Kidney tubule cell (primary cell): ENCODE measurements at places on chromosomes 5 and 9.

- DNase-seq: no peak
These were observed 202.8 kb downstream of the CWC27 start for GRCh38 chr5:64971513-64971912.

DNA sequence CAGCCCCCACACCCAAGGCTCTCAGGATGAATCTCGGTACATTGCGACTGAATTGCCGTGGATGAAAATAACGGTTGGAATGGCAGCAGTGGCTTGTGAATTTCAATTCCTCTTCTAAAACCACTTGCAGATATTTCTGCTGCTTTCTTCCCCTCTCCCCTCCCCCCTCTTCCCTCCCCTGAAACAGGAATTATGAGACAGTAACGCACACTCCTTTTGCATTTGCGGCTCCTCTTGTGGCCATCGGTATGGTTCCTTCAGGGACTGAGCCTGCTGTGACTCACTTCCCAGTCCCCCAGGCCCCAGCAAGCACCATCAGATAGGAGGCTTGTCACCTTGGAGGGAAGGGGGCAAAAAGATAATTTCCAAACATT lies 9.7 kb downstream of the DCANP1 start:
- DNase-seq: no peak

GRCh38 chr9:113934829-113935676 lies 58.9 kb downstream of the ZNF618 start:
- DNase-seq: no peak

GRCh38 chr5:96125231-96125891 lies 163.7 kb upstream of the ELL2 start:
- DNase-seq: no peak

DNA sequence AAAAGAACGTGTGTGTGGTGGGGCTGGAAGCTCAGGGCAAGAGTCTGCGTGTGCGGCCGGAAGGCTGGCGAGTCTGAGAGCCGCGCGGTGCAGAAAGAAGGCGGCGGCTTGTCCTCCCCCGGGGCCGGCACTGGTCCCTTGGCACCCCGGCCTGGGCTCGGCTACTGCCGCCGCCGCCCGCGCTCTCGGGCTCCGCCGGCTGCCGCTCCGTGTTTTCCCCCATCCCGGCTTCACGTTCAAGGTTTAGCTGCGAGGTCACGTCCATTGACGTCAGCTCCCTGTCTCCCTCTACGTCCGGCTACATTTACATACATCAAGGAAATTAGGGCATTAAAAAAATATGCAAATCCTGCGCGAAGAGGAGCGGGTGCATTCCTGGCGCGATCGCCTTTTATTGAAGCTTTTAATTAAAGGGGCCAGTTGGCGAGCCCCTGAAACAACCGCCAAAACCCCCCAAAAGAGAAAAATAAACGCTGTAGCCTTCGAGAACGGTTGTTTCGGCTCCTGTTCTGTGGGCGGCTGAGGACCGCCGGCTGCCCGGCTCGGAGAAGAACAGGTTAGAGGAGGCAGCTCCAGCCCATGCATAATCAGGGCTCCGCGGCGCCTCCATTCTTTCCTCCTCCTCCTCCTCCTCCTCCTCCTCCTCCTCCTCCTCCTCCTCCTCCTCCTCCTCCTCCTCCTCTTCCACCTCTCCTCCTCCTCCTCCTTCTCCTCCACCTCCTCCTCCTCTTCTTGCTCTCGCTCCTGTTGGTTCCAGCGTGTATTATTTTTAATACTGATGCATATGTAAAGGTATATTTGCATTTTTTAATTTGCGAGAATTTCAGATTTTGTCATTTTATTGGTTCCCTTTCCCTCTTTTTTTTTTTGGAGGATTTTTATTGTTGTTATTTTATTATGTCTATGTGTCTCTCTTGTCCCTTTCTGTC lies 207.0 kb downstream of the MEF2C start:
- peak; percentile 54 for DNase-seq

GRCh38 chr5:5941486-5941885 lies 436.9 kb downstream of the MED10 start:
- no peak for DNase-seq

DNA sequence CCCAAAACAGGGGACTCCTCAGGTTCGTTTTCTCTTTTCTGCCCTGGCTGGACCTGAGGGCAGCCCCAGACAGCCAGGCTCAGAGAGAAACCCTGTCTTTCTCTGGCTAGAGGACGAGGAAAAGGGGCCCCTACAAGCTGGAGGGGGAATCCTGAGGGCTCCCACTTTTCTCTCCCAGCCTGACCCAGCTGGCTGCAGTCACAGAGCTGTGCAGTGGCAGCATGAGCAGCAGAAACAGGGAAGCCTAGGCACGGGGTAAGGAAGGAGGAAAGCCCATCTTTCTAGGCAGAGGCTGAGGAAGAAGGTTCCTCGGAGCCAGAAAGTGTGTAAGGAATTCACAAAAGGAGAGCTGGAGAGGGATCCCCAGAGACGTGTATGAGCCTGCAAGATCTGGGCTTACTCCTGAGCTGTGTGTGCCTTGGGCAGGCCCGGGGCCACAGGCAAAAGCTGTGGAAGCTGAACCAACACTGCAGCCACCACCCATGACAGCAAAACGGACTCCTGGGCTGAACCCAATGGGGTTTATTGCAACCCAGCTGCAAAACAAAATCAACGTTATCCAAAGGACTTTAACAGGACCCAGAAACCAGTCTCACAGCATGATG lies 16.2 kb downstream of the CAMSAP1 start:
- DNase-seq: no peak

DNA sequence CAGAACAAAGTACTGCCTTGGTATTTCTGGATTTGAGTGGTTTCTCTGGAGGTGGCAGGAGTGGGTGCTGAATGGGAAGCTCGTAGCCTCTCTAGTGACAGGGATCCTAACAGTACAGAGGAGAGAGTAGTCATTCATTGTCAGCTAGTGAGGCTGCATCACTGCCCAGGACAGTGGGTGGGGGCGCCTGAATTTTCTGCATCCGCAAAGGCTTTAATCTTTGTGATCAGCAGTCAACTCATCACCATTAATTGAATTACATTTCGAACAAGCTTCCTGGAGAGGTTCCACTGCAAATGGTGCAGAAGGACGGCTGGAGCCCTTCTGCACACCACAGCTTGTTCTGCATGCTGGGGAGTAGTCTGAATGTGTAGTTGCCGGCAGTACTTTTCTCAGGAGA lies 77.5 kb downstream of the HSPA4 start:
- no peak for DNase-seq

DNA sequence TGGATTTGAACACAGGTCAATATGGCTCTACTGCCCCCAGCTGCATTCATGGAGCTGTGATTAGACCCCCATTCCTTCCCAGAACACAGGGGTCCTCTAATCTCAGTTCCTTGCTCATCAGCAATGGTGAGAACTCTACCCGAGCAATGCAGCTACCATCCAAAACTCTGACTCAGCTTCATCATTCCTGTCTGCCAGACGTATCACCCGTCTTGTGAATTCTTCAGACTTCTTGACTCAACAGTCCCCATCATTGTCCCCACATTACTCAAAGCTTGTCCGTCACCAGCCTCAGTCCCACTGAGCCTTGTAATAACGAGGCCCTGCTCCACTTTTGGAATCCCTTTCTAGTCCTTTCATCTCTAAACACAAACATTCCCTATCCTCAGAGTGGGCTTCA lies 36.3 kb upstream of the STX17 start:
- peak; percentile 57 for DNase-seq

DNA sequence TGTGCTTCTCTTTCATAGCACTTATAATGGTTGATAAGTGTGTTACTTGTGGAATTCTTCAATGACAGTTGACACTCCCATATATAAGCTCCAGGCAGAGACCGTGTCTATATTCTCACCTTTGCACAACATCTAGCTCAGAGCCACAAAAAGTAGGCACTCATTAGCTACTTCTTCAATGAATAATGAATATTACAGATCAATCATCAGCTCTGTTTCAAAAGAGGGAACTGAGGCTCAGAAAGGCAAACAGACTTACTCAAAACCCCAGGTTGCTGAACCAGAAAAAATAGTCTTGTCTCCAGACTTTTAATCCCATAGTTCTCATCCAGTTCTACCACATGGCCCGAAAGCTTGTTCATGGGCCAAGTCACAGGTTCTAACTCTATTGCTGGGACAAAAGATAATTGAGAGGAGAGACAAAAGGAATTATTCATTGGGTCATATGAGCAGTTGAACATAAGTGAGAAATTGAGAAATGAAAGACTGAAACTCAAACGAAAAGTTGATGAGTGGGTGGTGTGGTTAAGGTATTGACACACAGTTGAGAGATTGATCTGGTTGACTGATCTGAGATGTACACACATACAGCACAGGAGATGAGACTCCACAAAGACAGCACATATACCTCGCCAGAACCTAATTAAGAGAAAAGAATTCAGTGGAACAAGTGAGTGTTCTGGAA lies 381.6 kb downstream of the EFNA5 start:
- peak; percentile 75 for DNase-seq

DNA sequence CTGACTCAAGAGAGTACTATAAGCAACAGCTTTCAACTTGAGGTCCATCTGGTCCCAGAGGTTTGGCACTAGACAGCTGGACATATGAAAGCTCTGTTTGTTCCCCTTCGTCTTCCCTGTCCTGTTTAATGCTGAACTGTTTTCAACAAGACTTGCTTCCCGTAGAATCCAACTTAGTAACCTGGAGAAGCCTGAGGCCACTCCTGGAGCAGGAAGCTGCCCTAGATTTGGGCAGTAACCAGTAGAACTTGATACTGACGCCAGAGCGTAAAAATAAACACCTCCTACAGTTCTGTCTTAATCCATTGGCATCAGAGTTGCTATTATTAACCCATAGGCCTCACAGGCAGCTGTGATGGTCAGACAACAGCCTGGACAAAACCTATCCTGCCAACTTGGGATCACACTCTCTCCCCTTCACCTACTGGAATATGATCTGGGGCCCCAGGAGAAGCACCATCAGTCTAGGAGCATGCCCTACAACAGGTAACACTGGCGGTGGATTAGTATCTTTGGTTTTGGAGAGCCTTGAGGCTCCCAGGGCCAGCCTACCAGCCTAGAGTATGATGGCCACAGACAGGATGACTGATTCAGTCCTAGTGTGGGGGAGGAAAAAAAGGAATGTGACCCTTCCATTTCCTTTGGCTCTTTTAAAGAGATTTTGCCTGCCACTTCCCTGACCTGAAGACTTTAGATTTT lies 29.2 kb downstream of the RUSC2 start:
- DNase-seq: peak; percentile 87
